ENCODE measurements at places on chromosomes 2 and 18.
A peak's percentile ranks its signal among the peaks of the same experiment; 100 is the strongest.

DNA sequence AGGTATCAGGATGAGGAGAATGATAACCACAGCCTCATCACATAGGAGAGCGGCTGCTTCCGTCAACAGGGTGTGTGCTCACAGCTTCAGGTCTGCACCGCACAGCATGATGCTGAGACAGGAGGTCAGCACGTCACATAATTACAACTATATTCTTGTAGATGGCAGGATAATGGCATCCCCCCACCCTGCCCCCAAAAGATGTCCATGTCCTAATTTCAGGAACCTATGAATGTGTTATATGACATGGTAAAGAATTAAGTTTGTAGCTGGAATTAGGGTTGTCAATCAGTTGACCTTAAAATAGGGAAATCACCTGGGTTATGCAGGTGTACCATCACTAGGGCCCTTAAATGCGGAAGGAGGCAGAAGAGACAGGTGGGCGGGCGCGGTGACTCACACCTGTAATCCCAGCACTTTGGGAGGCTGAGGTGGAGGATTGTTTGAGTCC, 73.9 kb downstream of the ARL4C start:
- no peak for DNase-seq

DNA sequence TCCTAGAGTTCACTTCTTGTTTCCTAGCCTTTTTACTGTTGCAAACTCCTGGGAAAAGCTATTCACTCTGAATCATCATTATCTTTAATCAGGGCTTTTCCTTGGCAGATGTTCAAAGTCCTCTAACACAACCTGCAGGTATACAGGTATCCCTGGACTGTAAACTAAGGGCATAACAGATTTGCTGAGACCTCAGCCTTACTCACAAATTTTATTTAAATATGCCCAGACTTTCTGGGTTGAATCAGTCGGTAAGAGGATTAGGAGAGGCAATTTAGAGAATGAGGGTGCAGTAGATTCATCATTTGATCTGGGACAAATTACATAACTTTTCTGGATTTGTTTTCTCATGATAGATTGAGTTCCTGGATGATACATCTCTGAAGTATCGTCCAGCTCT, 217.8 kb upstream of the STON1 start:
- no peak for DNase-seq

- no peak for DNase-seq
These were observed 54.4 kb downstream of the SMAD7 start for GRCh38 chr18:48896326-48896874.

DNA sequence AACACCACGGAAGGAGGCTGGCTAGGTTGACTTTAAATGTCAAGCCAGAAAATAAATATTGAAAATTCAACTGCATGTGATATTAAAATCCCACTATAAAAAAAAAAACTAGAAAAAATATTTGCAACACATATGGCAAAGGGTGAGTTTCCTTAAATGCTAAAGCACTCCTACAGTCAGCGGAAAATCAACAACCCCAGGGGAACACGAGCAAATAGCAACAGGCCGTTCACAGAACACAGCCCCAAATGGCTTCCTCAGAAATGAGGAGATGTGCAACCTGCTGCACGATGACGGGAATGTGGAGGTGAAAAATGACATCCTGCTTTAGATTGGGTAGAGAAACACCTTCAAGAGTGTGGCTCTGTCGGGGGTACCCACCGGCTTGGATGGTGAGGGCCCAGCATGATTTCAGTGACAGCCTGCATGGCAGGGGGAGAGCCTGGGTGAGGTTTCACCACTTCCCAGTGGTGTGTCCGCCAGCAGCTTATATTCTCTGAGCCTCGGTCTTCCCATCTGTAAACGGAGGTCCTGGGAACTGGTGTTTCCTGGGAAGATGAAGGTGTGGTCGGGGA, 157.9 kb upstream of the GLI2 start:
- DNase-seq: no peak

- DNase-seq: no peak
These were observed 69.6 kb downstream of the PHLPP1 start for GRCh38 chr18:62784966-62785413.

DNA sequence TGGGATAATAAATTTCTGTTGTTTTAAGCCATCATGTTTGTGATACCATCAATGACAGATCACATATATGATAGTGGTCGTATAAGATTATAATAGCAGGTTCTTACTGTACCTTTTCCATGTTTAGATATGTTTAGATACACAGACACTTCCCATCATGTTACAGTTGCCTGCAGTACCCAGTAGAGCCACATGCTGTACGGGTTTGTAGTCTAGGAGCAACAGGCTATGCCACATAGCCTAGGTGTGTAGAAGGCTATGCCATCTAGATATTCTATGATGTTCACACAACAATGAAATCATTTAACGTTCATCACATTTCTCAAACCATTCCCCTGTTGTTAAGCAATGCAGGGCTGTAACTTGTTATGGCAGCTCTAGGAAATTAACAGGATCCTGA, 132.9 kb upstream of the SH3BP4 start:
- DNase-seq: no peak

- DNase-seq: no peak
These were observed 32.0 kb upstream of the GPR55 start for GRCh38 chr2:230956827-230957755.

- DNase-seq: no peak
These were observed 45.4 kb downstream of the SLC16A14 start for GRCh38 chr2:230023313-230023712.

- DNase-seq: no peak
These were observed 109.1 kb downstream of the RIF1 start for GRCh38 chr2:151518802-151519201.

GRCh38 chr2:237639052-237639835, 11.9 kb downstream of the LRRFIP1 start:
- DNase-seq: no peak

GRCh38 chr18:23967321-23968089, 47.0 kb upstream of the TTC39C start:
- DNase-seq: no peak

- DNase-seq: no peak
These were observed 17.1 kb downstream of the THAP4 start for GRCh38 chr2:241619597-241620418.

DNA sequence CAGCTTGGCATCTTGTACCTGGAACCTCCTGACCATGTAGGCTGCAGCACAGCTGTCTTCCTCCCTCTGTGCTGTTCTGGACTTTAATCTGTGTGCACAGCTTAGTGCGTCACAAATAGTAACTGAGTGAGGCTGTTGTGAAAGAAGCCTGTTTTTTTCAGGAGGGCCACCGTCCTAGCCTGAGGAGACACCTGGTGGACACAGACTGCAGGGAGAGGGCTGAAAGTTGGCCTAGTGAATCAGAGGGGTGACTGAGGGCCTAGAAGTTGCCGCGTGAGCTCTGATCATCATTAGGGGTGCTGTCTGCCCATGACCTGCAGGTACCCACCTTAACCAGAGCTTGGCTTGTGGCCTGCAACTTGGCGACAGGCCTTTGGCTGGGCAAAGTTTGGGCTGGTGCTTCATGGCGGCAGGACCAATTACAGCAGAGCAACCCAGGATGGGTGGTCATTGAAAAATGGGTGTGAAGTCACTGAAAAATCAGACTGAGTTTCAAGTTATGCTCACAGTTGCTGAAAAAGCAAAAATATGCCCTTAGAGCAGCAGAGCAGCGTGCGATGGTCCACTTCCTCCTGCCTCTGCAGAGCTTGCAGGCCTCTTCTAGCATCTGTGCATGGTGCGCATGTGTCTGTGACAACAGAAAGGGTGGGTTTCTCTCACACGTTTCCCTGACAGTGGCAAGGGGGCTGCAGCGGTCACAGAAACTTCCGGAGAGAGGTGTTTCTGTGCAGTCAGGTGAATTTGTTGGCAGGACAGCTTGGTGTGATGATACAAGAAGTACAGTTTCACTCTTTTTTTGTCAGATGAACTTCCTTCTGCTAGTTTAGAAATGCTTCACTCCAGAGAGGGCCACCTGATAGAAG, 9.6 kb downstream of the GDF7 start:
- DNase-seq: no peak

DNA sequence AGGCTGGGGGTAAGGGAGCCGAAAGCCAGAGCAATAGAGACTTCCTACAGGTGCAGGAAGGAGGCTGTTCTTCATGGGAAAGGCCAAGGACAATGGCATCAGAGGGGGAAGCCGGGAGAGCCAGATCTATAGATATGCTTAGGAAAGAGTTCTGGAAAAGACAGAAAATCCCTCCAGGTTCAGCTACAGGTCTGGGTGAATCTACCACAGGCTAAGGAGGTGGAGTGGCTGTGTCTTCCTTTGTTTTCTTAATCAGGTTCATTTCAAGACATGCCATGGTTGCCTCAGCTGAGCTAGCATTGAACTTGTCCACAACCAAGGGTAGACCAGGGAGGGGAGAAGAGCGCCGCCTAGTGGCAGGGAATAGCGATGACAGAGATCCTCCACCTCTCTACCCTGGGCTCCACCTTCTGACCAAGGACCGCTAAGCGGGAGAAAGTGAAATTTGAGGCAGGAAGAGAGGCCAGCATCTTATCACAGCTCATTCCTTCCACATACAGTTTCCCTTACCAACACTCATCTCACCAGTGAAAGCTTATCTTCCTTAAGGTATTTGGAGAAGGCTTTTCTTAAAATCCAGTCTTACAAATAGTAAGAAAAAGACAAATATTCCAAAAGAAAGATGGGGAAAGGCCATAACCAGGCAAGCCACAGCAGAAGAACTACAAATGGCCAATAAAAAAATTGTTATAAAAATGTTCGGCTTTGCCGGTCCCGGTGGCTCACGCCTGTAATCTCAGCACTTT, 74.2 kb downstream of the VIT start:
- no peak for DNase-seq

DNA sequence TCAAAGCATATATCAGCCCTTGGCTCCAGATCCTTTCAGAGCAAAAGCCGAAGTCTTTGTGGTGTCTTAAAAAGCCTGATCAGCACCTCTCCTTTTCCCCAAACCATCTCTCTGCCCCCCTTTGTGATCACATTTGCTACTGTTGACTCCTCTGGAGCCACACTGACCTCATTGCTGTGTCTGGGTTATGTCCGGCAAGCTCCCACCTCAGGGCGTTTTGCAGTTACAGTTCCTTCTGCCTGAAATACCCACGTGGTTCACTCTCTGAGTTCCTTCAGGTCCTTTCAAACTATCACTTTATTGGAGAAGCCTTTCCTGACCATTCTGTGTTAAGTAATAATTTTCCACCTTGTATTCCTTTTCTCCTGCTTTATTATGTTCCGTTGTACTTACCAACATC, 11.8 kb downstream of the C2orf69 start:
- peak; percentile 8 for DNase-seq

- DNase-seq: no peak
These were observed 132.7 kb downstream of the GLI2 start for GRCh38 chr2:120868366-120868765.

DNA sequence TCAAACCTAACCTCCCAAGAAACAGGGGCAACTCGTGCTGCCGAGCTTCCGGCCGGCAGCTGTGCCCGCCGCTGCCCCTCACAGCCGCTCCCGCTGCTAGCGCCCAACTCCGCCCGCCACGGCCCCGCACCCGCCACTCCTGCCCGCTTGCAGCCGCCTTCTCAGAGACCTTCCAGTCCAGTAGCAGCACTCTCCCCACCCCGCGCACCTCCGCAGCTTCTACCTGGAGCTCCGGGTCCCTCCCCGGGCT, 722 bp upstream of the C2orf15 start:
- no peak for DNase-seq

GRCh38 chr2:214807653-214808052, 1.8 kb downstream of the BARD1 start:
- no peak for DNase-seq
